ENCODE measurements at places on chromosomes 3 and 15.

DNA sequence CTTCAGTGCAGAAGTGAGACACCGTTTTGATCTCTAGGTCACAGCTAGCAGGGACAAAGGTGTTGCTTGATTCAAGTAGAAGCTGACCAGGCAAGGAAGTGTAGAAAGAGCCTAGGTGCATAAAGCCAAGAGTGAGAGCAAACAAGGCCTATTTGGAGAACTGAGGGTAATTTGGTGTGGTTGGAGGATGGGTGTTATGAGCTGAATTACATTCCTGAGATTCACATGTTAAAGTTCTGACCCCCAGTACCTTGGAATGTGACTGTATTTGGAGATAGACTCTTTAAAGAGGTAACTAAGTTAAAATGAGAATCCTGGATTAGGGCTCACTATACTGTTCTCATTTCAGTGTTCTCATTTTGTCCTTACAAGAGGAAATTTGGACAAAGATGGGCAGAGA lies 191.3 kb downstream of the ZMAT3 start:
- no peak for DNase-seq

GRCh38 chr3:187827723-187828122 lies 82.5 kb upstream of the BCL6 start:
- no peak for DNase-seq

DNA sequence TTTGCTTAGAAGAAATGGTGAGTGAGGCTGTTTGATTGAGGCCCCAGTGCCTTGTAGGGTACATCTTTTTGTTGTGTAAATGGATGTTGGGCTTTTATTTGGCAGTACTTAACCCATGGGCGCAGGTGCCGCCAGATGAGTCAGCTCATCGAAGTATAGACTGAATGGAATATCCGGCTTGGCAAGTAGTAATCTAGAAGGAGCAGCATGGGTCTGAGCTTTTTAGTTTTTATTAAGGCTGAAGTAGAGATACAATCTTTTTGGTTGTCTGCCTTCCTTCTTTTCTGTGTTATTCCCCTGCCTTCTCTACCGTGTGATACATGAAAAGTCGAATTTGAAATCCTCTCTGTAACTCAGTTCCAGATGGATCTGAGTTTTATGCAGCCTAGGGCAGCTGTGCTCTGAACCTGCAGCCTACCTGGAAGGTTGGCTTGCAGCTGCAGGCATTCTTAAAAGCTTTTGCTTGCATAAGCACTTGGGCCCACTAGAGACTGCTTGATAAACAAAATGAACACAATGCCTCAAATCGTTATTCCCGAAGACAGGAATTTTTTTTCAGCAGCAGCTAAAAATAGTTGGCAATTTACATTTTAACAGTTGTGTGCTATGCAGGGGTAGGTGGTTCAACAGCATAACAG lies 177.5 kb upstream of the CGNL1 start:
- DNase-seq: no peak

DNA sequence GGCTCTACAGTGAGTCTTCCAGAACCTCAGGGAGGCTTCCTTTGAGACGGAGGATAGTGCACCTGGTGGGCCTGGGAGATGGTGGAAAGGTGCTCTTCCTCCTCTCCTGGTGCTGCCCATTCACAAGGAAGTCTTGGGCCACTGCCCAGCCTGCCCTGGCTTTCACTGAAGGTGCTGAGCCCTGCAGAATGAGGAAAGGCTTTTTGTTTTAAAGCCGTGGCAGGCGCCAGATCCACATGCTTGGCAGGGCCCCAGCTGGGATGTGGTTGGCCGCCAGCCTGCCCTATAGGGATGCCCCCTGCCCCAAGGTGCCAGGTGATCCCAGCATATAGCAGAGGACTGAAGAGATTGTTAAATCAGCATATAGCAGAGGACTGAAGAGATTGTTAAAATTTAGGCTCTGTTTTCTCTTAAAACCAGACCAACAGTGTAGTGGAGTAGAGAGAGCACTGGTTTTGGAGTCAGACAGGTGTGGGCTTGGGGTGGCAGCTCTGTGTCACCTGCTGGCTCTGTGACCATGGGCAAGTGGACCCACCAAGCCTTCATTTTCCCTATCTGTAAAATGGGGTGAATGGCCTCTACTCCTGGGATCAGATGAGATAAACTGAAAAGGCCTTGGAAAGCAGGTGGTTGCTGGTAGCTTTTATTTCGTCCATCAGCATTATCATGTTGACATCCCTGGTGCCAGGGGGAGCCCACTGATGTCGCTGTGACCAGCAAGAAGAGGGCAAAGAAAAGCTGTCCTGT lies 53.3 kb downstream of the SLC6A6 start:
- no peak for DNase-seq

DNA sequence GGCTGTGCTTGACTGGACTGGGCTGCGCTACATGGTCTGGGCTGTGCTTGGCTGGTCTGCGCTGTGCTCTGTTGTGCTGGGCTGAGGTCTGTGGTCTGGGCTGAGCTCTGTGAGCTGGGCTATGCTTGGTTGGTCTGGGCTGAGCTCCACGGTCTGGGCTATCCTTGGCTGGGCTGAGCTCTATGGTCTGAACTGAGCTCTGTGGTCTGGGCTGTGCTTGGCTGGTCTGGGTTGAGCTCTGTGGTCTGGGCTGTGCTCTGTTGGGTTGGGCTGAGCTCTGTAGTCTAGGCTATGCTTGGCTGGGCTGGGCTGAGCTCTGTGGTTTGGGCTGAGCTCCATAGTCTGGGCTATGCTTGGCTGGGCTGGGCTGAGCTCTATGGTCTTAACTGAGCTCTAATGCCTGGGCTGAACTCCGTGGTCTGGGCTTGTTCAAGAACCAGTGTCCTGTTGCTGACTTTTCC lies 92.0 kb downstream of the PLXNA1 start:
- DNase-seq: no peak

- DNase-seq: no peak
Measured at GRCh38 chr3:38002291-38002876, 11.8 kb downstream of the VILL start.

DNA sequence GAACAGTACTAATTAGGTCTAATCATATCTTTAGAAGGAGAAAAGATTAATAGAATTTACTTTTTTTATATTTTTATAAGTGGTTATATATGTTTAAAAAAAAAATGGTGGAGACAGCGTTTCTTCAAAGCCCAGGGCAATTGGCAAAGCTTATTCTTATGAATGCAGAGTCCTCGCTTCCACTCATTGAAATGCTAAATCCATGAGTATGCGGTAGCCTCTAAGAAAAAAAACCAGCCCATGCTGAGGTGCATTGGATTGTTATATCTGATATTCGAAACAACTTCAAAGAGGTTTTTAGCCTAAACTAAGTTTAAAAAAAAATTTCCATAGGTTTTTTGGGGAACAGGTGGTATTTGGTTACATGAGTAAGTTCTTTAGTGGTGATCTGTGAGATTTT lies 142.8 kb downstream of the GOLIM4 start:
- no peak for DNase-seq

- DNase-seq: peak; percentile 63
Measured at GRCh38 chr3:133371181-133371580, 28.7 kb upstream of the BFSP2 start.

- no peak for DNase-seq
Measured at GRCh38 chr3:13506680-13507079, 26.6 kb downstream of the HDAC11 start.

DNA sequence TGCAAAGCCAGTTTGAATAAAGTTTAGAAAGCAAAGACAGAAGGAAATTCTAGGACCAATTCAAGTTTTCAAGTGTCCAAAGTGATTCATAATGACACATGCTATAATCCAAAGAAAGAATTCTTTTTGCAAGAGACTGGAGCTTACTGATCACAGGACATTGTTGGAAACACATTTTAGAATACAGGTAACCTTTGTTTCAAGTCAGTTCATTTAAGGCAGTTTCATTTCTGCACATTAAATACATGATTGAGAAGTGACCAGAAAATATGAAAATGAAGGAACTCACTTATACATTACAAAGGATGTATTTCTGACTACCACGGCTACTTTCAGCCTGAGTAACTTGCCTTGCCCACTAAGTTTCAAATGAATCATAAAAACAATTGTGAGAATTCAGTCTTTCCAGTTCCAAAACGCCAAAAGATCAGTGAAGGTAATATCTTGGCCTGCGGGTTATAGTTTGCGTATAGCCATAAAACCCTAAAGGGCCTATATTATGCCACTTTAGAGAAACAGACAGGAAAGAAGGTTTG lies 48.7 kb downstream of the PRICKLE2 start:
- no peak for DNase-seq

DNA sequence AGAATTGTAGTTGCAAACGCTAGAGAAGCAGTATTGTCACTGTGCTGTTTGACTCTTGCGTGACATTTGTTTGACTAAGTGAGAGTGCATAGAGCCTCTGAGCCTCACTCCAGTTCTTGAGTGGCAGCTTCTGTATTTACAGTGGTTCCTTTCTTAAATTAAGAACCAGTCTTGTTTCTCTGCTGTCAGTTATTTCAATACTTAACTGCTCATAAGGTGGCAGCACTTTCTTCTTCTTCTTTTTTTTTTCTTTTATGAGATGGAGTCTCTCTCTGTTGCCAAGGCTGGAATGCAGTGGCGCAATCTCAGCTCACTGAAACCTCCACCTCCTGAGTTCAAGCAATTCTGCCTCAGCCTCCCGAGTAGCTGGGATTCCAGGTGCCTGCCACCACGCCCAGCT lies 372.1 kb downstream of the LPP start:
- no peak for DNase-seq

DNA sequence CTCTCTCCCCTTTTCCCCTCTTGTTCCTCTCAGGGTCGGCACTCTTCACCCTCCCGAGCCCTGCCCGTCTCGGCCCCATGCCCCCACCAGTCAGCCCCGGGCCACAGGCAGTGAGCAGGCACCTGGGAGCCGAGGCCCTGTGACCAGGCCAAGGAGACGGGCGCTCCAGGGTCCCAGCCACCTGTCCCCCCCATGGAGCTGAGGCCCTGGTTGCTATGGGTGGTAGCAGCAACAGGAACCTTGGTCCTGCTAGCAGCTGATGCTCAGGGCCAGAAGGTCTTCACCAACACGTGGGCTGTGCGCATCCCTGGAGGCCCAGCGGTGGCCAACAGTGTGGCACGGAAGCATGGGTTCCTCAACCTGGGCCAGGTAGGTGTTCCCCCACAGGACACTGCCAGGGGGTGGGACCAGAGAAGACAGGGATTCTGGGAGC lies 7.2 kb downstream of the FURIN start:
- no peak for DNase-seq

GRCh38 chr3:182848906-182849305 lies 55.6 kb downstream of the ATP11B start:
- DNase-seq: no peak

- no peak for DNase-seq
Measured at GRCh38 chr15:31328969-31329639, 2.5 kb downstream of the KLF13 start.

DNA sequence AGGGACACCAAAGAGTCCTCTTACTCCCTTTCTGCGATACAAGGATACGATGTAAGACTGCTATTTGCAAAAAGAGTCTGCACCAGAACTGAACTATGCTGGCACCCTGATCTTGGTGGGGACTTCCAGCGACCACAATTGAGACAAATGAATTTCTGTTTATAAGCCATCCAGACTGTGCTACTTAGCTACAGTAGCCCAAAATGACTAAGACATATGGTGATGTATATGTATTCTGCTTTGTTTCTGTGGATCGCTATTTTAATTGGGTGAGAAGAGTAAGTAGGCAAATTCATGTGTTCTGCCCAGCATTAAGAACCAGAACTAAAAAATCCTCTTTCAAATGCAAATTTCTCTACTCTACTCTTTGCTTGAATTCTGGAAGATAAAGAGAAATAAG lies 720.9 kb downstream of the DIPK2A start:
- DNase-seq: no peak

DNA sequence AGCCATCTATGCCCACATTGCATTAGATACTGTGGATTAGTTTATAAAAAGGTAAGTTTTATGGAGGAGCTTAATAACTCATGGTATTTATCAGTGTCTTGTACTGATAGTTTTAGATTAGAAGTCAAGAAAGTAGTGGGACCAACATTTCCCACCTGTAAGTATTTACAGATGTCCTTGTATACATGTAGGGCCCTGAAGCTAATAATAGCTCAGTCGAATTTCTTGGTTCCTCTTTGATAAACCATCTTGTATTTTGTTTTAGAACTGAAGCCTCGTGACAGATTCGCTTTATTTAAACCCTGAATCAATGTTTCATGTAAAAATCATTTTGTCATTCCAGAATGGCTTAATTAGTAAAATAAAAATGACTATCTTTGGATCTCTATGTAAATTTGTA lies 73.4 kb downstream of the CRYBG3 start:
- no peak for DNase-seq

- no peak for DNase-seq
Measured at GRCh38 chr15:60612400-60613048, 133.6 kb upstream of the ICE2 start.

DNA sequence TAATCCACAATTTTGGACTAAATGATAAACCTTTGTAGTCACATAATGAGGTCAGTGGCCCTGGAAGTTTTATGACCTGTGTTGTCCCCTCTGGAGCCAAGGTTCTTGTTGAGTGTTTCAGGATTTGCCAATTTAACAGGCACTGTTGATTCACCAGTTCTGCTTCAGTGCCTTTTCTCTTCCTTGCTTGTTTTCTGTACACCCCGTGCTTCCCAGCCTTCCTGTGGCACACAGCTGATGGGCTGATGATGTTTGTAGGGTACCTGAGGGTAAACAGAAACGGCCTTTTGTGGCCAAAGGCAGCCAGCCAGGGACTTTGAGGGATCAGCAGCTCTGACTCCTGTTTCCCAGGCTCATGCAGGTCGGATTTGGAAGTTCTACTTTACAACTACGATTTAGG lies 13.3 kb downstream of the GYG1 start:
- DNase-seq: no peak

DNA sequence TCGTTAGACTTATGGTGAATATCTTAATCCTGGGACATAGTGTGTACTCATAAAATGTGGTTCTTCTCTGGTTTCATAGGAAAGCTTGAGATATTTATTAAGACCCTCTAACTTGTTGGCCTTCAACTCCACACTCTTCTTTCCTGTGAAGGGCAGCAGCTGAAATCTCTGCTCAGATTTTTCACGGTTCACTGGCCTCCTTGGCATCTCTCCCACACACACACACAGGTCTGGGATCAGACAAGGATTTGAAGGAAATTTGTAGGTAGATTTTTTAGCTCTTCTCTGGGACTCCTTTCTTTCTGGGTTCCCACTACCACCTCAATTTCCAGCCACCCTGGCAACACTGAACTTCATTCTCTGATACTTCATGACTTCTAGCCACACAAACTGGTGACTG lies 70.2 kb downstream of the MYRIP start:
- no peak for DNase-seq

DNA sequence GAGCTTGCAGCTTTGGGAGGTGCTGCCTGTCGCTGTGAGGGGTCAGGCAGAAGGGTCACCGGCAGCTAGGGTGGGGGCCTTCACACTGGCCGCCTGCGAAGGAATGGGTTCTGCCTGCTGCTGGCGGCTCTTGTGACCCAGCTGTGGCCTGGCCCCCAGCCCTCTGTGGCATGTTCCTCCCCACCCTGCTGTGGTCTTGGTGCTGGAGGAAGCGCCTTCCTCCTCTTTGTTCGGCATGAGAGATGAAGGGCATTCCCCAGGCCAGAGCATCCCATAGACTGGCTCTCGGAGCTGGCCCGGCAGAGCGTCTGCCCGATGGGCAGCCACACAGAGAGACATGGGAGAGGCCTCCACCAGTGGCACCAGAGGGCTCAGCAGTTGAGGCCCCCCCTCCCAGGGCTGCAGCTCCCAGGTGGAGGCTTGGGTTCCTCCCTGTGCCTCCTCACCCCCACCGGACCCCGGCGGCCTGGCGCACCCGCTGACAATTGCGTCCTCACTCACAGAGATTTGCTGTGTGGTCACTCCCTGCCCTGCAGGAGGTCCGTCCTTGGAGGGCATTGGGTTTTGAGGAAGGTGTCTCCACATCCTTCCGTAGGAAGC lies 162.2 kb downstream of the NSMCE3 start:
- no peak for DNase-seq

Data from coronary artery (tissue), 2 donors.